ENCODE measurements at places on chromosomes 12 and 14.

- DNase-seq, result peak; percentile 70
Measured at GRCh38 chr14:20455355-20456300, 602 bp downstream of the APEX1 start.

DNA sequence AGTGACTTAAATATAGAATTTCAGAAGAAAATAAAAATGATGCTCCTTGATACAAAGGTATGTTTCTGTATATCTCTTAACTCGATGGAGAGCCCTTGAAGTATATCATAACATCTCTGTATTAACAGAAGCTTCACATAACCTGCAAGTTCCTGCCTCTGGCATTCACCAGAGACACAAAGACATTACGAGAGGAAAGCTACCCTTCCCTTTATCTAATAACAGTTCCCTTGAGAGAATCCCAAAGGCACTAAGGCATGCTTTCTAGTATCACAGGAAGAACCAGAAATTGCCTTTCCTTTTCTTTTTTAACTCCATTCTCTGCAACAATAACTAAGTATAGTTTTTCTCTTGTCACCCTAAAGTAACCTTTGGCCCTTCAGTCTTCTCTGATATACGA is 164.5 kb downstream of the MGAT4C start:
- DNase-seq, result no peak

GRCh38 chr14:77311217-77311616 is 9.5 kb downstream of the POMT2 start:
- no peak for DNase-seq

DNA sequence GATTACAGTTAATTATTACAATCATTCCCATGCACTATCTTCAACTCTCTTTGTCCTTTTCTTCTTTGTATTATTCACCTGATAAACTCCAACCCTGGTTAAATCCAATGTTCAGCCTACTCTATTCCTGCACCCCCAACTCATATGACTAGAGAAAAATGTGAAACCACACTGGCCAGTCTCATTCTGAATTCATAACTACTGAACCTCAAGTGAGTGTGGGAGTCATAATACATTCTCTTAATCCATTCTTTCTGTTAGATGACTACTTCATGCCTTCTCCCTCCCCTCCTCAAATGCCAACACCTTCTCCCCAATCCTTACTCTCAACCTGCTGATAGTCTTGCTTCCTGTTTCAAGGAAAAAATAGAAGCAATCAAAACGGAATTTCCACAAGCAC is 22.3 kb upstream of the ITPR2 start:
- no peak for DNase-seq

DNA sequence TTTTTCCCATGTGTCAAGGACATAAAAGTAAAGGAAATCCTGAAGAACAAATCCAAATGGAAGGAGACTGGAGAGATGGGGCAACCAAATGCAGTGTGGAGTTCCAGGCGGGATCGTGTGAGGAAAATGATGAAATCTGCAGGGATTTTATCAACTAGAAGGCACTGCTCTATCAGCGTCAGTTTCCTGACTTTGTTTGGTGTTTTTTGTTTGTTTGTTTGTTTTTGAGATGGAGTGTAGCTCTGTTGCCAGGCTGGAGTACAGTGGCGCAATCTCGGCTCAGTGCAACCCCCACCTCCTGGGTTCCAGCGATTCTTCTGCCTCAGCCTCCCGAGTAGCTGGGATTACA is 43.3 kb upstream of the GPR132 start:
- no peak for DNase-seq

All from activated CD4-positive, alpha-beta memory T cell treated with anti-CD3 and anti-CD28 coated beads for 36 hours (primary cell).